ENCODE measurements at places on chromosomes 16 and 17.

DNA sequence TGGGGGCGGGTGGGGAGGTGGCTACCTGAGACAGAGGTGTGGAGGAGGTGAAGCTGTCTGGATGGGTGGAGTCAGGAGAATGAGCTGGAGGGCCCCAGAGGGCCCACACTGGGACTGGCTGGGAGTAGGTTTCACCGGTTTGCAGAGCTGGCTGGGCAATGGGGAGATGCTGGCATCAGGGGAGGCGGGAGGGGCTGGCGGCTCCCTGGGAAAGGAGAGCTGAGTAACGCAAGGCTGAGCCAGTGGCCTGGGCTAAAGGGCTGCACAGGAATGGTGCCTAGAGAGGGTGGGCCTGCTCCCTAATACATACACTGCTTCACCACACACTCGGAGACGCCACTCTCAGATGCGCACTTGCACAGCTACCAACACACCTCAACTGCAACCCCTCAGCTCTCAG is 12.4 kb downstream of the P3H4 start:
- no peak for DNase-seq

GRCh38 chr17:78147315-78147998 is 1.3 kb downstream of the C17orf99 start:
- DNase-seq = no peak

DNA sequence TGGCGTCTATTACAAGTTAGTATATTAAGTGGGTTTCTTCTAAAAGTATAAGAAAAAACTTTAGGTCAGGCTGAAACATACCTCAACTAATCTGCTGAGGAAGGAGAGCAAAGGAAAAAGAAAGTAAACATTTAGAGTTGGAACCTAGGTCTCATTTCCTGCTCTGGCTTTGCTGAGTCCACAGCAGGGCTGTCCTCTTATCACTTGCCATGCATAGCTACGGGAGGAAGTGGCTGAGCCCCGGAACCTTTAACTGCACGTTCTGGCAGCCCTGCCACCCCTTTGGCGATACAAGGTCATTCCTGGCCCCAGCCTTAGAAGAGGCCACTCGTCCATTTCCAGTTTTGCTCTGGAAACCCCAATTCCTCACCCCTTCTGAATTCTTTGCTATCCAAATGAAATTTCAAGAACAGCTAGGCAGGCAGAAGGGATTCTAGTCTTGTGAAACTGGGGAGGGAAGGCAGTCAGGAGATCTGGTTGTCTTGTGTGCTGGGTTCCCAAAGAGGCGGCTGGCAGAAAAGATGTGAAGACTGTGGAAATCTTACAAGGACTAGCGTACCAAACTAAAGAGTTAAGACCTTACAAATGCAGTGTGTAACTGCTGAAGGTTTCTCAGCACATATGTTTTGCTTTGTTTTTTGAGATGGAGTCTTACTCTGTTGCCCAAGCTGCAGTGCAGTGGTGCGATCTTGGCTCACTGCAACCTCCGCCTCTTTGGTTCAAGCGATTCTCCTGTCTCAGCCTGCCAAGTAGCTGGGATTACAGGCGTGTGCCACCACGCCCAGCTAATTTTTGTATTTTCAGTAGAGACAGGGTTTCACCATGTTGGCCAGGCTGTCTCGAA is 19.1 kb downstream of the WIPI1 start:
- no peak for DNase-seq

DNA sequence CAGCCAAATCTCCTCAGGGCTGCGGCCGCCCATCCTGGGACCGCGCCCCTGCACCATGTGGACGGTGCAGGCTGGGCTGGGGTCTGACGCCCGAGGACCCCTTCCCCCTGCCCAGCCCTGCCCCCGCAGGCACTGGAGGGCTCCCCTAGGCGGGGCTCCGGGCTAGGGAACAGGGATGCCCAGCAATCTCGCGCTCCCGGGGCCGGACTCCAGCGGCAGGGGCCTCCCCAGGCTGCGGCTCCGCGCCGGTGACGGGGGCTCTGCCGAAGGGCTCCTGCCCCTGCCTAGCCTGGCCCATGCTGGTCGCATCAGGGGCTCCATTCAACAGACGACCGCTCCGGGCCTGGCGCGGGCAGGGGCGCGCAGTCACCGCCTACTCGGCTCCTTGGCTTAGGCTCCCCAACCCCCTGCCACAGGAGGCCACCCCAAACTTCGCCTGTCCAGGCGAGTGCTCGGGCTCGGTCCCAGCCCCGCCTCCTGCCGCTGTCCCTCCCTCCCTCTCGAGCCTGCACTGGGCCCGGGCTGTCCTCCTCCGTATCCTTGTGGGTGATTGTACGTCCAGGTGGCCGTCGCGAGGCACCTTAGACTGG is 27.4 kb upstream of the ADORA2B start:
- no peak for DNase-seq

DNA sequence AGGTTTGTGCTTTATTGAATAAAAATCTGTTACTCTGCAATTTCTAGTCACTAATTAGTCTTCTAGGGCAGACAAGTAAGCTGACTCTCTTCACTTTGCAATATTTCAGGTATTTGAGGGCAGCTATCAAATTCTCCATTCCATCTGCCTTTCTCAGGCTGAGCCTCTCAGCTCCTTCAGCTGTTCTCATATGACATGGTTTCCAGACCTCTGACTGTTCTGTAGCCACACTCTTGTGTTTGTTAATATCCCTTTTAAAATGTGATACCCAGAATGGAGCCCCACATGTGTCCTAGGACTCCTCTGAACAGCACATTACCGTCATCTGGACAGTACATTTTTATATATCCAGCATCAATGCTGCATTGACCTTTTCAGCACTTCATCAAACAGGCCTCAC is 46.1 kb upstream of the MTMR4 start:
- DNase-seq = no peak

DNA sequence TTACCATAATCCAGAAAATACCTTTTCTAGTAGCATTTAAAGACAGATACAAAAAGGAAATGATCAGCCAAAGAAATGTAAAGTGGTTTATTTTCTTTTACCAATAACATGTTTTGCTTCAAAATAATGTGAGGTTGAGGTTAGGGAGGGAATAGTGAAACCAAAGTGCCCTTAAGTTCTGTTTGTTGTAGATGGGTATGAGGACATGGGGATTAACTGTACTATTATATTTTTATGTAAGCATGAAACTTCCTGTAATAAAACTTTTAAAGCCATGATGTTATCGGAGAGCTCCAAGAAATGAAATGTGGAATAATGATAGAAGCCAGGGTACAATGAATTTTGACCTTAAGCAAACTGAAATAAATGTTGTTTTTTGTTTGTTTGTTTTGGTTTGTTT is 9.9 kb downstream of the C16orf46 start:
- no peak for DNase-seq

- DNase-seq = no peak
These were observed 470 bp downstream of the DCUN1D3 start for GRCh38 chr16:20899477-20900298.

GRCh38 chr17:77449908-77450741 is 309.4 kb downstream of the SEC14L1 start:
- DNase-seq = peak; percentile 82

- DNase-seq = no peak
These were observed 29.8 kb upstream of the DNAH17 start for GRCh38 chr17:78607038-78607437.

DNA sequence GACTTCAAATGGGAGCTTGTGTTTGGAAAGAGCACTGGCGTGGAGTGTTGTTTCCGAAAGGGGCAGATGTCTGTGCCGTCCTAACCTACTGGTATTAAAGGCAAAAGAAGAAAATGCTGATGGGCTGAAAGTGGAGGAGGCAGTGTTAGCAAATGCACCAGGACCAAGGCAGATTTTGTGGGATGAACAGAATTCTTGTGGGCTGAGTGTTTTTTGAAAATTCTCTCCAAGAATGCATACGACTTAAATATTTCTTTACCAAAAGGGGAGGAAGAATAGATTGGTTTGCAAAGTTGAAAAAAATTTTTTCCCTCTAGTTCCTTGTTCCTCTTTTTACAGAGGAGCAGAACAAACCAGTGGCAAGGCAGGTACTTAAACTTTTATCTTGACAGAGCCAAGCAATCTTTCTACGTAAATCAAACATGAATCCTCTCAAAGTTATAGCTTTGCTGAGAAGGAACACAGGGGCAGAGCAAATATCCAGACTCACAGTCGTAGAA is 16.8 kb downstream of the MARCHF10 start:
- no peak for DNase-seq

DNA sequence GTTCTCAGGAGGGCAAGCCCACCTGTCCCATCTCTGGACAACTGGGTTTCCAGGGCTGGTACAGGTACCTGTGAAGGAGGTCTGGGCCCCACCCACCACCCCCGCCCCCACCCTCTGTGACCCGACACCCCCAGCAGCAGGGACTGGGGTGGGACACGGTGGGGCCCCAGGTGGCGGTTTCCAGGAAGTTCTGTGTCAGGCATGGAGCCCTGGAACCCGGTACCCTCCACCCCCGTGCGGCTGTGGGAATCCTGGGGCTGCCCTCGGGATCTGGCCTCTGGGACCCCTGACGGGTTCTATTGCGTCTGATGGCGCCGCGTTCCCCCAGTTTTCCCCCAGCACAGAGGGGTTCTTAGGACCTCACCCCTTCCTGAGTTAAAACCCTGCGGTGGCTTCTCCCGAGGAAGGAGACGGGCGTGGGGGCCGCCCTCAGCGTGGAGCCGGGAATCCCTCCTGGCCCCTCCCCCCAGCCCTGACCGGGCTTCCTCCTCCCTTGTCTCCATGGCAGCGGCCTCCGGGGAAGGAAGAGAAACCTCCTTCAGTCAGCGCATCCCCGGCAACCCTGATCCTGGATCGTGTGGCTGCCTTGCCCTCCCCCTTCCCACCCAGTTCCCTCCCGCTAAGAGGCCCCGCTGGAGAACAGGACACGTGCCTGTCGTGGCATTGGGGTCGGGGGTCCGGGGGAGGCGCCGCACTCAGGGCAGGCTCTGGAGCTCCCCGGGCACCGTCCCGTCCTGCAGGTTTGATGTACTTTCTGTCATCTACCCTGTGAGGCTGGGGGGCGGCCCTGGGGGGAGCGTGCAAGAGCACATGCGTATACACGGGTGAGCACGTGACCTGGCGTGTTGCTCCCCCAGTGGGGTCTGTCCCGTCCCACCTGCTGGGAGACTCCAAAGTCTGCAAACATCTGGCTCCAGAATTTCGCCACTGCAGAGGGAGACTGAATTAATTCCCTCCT is 30.3 kb downstream of the CACNA1H start:
- no peak for DNase-seq

DNA sequence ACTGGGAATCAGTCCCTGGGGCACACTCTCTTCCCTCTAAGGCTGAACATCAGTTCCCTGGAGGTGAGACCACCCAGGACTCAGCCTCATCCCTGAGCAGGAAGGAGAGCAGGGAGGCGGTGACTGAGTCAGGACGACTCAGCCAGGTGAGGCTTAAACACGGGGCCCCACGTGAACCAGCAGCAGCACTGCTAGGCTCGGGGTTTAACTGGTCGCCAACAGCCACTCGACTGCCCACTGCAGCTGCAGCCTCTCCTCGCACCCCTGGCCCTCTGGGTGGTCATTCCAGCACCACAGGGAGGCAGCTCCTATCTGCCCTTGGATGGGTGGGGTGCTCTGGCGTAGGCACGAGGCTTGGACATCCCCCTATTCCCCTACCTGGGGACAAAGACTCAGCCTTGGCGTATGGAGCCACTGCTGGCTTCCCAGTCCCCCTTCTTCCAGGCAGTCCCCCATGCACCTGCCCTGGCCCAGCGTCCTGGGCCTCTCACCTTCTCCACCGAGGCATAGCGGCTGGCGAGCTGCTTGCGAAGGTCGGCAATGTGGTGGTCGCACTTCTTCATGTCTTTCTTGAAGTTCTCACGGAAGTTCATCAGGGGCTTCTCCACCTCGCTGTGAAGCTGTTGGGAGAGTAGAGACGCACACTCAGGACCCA is 21.2 kb upstream of the RCVRN start:
- no peak for DNase-seq

GRCh38 chr17:9231449-9232154 is 210.3 kb downstream of the NTN1 start:
- no peak for DNase-seq

DNA sequence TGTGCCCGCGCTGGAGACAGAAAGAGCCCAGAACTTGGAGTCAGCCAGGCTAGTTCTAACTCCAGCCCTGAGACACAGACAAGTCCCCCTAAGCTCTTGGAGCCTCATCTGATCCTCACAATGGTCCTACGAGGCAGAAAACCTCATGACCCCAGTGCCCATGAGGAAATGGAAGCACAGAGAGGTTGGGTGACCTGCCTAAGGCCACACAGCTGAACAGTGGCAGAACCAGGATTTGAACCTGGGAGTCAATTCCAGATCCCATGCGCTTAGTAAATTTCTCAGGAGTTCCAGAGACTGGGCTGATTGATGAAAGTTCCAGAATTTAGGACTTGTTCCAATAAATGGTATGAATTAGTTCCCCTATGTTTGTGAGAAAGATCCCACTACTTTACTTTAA is 39.0 kb upstream of the LITAF start:
- no peak for DNase-seq

GRCh38 chr17:17027442-17028058 is 14.7 kb upstream of the MPRIP start:
- no peak for DNase-seq

GRCh38 chr16:84477661-84478060 is 26.8 kb downstream of the MEAK7 start:
- DNase-seq = no peak

- DNase-seq = no peak
These were observed 193.0 kb downstream of the SPECC1 start for GRCh38 chr17:20202141-20202621.

DNA sequence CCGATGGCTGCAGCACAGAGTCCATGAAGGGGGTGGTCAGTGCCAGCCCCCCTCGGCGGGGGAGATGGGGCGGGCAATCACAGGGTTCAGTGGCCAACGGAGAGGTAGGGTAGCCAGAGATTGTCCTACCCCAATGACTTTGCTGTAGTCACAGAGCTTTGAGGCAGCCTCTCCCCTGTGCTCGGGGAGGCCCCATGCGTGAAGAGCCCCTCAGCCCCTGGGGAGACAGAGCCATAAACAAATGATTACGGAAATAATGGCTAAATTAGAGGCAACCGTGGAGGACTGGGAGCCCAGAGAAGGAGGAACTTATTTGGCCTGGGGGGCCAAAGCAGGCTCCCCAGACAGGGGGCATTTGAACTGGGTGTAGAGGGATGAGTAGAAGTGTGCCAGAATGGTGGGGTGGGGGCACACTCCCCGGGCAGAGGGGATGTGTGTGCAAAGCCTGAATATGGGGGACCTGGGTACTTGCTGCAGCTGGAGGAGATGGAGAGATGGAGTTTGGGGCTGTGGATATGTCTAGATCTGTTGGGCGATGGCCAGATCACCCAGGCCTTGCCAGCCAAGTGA is 164.8 kb downstream of the CMIP start:
- DNase-seq = no peak

- no peak for DNase-seq
These were observed 9.8 kb downstream of the HID1 start for GRCh38 chr17:74962622-74963394.

- no peak for DNase-seq
These were observed 294.5 kb downstream of the SNX29 start for GRCh38 chr16:12271006-12271405.
